Activated T-helper 1 cell treated with anti-CD3 and anti-CD28 coated beads, Interleukin-12 subunit alpha, Interleukin-12 subunit beta, Interleukin-2, Interleukin-4 antibody, amounts not matched to agents 30 ng/mL and 10 ng/mL and 1 ng/mL, durations not matched to agents 14 hours and 24 hours and 36 hours (primary cell): ENCODE measurements at places on chromosomes 6 and 20. TPM values are rescaled to one million over a fixed set of nuclear protein-coding genes. Genes with fewer than 3 reads are reported as not detected.

DNA sequence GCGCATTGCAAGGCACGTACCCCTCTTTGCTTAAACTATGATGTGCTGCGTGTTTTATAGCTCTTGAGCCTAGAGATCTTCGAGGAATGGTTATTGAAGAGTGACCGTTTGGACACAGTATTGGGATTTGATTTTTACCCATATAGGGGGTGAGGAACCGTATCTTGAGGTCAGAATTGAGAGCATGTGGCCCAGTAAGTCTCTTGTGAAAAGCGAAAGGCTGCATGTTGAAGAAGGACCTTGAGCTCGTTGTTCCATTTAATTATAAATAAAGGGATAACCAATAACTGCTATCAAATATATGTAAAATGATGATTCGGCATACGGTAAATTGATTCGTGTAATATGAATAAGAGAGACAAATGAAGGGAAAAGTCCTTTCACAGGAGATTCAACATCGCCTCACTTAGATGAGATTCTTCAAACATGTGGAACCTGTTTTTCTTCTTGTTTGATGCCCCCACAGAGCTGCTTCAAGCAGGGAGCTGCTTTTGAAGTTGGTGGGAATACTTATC is 66.6 kb downstream of the AKAP12 start:
- DNase-seq = no peak
- H3K4me1 ChIP-seq = no peaks in the 10 kb centered on the region
- no peak overlapping the region for H3K4me3 ChIP-seq
- H3K27me3 ChIP-seq = peaks cover 26% of the 10 kb centered on the region
- no peaks in the 10 kb centered on the region for H3K36me3 ChIP-seq

DNA sequence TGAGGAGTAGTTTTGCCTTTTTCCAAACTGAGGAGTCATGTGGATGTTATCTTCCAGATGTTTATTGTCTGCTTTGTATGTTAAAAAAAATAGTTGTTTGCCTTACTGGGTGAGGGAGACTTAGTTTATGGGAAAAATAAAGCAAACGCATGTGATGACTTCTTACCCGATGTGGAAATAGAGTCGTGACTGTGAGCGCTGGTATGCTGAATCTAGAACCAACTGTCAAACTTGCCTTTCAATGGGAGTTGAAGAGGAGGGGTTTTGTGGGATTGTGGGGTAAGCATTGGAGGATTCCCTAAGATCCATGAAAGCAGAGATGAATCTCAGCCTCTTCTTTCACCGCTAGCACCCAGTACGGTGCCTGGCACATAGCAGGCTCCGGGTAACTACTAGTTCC is 5.3 kb downstream of the DCBLD1 start:
- peaks cover 19% of the 10 kb centered on the region for H3K27me3 ChIP-seq
- H3K4me3 ChIP-seq = no peak overlapping the region
- no peak overlapping the region for H3K27ac ChIP-seq
- no peaks in the 10 kb centered on the region for H3K36me3 ChIP-seq

DNA sequence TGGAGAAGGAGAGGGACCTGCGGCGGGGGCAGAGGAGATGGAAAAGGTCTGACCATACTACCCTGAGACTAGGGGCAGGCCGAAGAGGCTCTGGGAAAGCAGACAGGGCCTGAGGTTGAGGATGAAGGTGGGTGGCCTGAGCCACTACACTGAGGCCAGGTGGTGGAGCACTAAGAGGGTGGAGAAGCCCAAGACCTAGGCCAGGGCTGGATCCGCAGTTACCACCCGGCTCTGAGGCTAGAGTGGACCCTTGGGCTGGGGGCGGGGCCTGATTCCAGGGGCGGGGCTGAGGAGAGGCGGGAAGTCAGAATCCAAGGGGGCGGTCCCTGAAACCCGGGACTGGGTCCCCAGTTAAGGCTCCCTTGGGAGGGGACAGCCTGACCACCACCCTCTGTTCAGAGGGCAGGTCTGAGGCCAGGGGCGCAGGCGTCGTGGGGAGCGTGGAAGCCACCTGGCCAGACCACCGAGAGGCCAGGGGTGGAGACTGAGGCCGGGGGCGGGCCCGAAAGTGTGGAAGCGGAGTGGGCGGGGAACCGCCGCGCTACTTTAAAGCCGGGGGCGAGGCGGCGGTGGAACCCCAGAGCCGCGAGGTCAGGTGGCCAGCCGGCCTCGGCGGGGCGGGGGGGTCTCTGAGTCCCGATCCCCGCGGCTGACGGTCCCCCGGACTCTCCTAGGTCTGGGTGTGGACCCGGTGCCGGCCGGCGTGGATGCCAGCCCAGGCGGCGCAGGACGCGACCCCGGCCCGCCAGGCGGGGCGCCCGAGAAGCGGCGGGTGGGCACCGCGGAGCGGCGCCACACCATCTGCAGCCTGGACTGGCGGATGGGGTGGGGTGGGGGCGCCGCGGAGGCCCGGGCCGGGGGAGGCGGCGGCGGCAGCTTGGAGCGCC is 8.3 kb downstream of the CCM2L start:
- DNase-seq = peak; percentile 5
- H3K27ac ChIP-seq = no peak overlapping the region
- H3K36me3 ChIP-seq = peaks cover 2% of the 10 kb centered on the region
- peak overlapping the region; percentile 74 for H3K4me3 ChIP-seq
- peaks cover 69% of the 10 kb centered on the region for H3K27me3 ChIP-seq

Gene CFAP206
- 0.20 TPM in 1 of 2 replicates, not detected in the other for total RNA-seq
